Spinal cord (tissue), 10 donors: ENCODE measurements at places on chromosomes 4 and X. TPM values are rescaled to one million over a fixed set of nuclear protein-coding genes. Genes with fewer than 3 reads are reported as not detected.
A peak's percentile ranks its signal among the peaks of the same experiment; 100 is the strongest.

- no peaks in the 10 kb centered on the region for H3K36me3 ChIP-seq
- no peak overlapping the region for H3K4me3 ChIP-seq
- no peaks in the 10 kb centered on the region for H3K4me1 ChIP-seq
- no peak for DNase-seq
These were observed 10.5 kb upstream of the MAMLD1 start for GRCh38 chrX:150352581-150352980.

- H3K27me3 ChIP-seq, result no peaks in the 10 kb centered on the region
- DNase-seq, result no peak
- H3K4me3 ChIP-seq, result no peak overlapping the region
- peaks cover 16% of the 10 kb centered on the region for H3K36me3 ChIP-seq
- peaks cover 10% of the 10 kb centered on the region for H3K4me1 ChIP-seq
These were observed 31.6 kb upstream of the NAP1L5 start for GRCh38 chr4:88729146-88729760.

CXCL1 gene
- total RNA-seq, result 4.8 TPM

- no peaks in the 10 kb centered on the region for H3K36me3 ChIP-seq
- H3K27ac ChIP-seq, result no peak overlapping the region
- no peak overlapping the region for H3K4me3 ChIP-seq
- DNase-seq, result no peak
- H3K27me3 ChIP-seq, result peaks cover 2% of the 10 kb centered on the region
These were observed 996.8 kb downstream of the PCDH19 start for GRCh38 chrX:99413317-99413716.

DNA sequence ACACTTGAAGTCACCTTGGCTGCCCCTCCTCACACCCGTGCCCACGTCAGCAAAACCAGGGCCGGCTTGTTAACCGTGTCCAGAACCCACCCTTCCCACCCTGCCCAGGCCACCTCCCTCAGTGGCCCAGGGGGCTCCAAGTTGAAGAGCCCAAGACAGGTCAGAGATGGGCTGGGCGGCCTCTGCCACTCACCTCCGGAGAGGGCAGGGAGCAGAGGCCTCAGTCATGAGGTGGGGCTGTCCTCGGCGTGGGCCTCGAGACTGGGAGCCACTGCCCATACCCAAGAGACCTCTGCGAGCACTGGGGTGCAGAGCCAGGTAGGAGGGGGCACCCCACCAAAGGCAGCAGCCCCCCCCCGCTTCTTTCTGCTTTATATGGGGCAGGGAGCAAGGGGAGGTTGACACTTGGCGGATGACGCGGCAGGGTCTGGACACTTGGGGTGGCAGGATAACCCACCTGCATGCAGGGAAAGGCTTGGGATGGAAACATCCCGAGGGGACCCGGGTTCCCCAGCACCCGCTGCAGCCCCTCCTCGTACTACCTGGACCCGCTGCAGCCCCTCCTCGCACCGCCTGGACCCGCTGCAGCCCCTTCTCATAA, 38.0 kb upstream of the SPON2 start:
- H3K36me3 ChIP-seq, result peaks cover 97% of the 10 kb centered on the region
- H3K27ac ChIP-seq, result peak overlapping the region; percentile 78
- H3K4me3 ChIP-seq, result no peak overlapping the region
